ENCODE measurements at places on chromosomes 1 and 21. TPM values are rescaled to one million over a fixed set of nuclear protein-coding genes. Genes with fewer than 3 reads are reported as not detected.

- 0 out of 2 replicates have a peak, but pooled peaks cover 5% of the 10 kb centered on the region for H3K36me3 ChIP-seq
- H3K27me3 ChIP-seq, result no peaks in the 10 kb centered on the region
- H3K4me1 ChIP-seq, result no peaks in the 10 kb centered on the region
- no peak for DNase-seq
- H3K27ac ChIP-seq, result no peak overlapping the region
These were observed 156.2 kb downstream of the RHOU start for GRCh38 chr1:228891272-228892034.

GLIS1 gene
- 0.18 TPM for total RNA-seq

- no peaks in the 10 kb centered on the region for H3K4me1 ChIP-seq
- H3K27me3 ChIP-seq, result no peaks in the 10 kb centered on the region
- H3K36me3 ChIP-seq, result no peaks in the 10 kb centered on the region
- no peak overlapping the region for H3K4me3 ChIP-seq
These were observed 143.0 kb downstream of the FMN2 start for GRCh38 chr1:240234485-240235210.

- peaks cover 19% of the 10 kb centered on the region for H3K36me3 ChIP-seq
- no peaks in the 10 kb centered on the region for H3K27me3 ChIP-seq
- H3K4me1 ChIP-seq, result no peaks in the 10 kb centered on the region
These were observed 26.9 kb upstream of the SH3D21 start for GRCh38 chr1:36279110-36279788.

DNA sequence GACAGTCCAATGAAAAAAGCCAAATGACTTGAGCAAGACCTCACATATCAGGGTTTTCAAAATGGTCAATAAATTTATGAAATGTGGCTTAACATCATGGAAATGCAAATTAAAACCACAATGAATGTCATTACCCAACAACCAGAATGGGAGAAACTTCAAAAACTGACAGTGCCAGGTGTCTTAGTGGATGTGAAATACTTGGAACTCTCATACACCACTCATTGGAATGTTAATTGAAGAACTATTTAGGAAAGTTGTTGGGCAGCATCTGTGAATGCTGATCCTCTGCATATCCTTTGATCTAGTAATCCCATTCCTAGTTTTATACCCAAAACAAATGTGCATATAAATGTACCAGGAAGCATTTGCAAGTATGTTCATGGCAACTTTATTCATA is 19.2 kb upstream of the BACH1 start:
- H3K27ac ChIP-seq, result no peak overlapping the region
- no peaks in the 10 kb centered on the region for H3K27me3 ChIP-seq
- H3K4me3 ChIP-seq, result no peak overlapping the region
- H3K36me3 ChIP-seq, result no peaks in the 10 kb centered on the region

DNA sequence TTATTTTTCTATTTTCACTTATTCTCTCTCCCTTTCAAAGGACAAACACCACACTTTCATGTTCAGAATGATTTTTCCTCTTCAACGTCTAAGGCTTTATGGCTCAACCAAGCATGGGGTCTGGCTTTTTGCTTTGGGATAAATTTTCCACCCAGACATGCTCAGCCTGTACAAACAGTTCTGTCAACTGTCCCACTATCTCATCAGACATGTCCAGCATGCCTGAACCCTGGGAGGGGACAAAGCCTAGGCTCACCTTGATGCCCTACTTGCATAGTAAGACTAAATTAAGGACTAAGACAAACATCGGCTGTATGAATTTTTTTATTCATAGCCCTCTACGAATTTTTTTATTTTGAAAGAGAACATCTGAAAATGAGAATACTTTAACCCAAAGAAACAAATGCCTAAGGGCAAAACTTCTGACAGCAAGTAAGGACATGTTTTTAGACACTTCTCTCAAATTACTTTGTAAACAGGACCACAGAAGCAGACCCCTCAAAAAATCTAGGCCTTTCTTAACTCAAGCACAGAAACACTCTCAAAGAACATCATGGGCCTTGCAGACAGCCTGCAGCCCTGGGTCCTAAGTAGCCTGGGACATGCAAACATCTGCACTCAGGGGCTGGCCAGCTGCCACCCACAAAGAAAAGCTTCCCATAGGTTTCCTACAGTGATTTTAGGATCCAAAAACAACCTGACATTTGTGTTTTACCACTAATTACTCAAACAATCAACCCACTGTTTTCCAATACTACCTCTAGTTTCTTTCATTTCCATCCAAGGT is 72.3 kb upstream of the PALMD start:
- DNase-seq, result no peak
- H3K27me3 ChIP-seq, result no peaks in the 10 kb centered on the region
- H3K36me3 ChIP-seq, result no peaks in the 10 kb centered on the region
- H3K4me1 ChIP-seq, result peaks cover 4% of the 10 kb centered on the region
- no peak overlapping the region for H3K4me3 ChIP-seq

GRCh38 chr21:37039411-37040075 is 33.0 kb downstream of the RIPPLY3 start:
- H3K36me3 ChIP-seq, result no peaks in the 10 kb centered on the region
- H3K27ac ChIP-seq, result no peak overlapping the region
- peaks cover 15% of the 10 kb centered on the region for H3K4me1 ChIP-seq
- no peak overlapping the region for H3K4me3 ChIP-seq

- DNase-seq, result no peak
- no peak overlapping the region for H3K4me3 ChIP-seq
- peaks cover 25% of the 10 kb centered on the region for H3K27me3 ChIP-seq
- no peak overlapping the region for H3K27ac ChIP-seq
These were observed 130.1 kb downstream of the TLR5 start for GRCh38 chr1:223012938-223013337.

CFHR1 gene
- total RNA-seq, result 0.16 TPM

GRCh38 chr1:203178083-203178482 is 2.5 kb upstream of the MYBPH start:
- no peak overlapping the region for H3K27ac ChIP-seq
- DNase-seq, result no peak
- no peaks in the 10 kb centered on the region for H3K36me3 ChIP-seq
- no peak overlapping the region for H3K4me3 ChIP-seq

GRCh38 chr1:162011337-162012012 is 12.2 kb downstream of the OLFML2B start:
- no peaks in the 10 kb centered on the region for H3K27me3 ChIP-seq
- no peak overlapping the region for H3K27ac ChIP-seq
- H3K4me1 ChIP-seq, result peaks cover 40% of the 10 kb centered on the region
- peaks cover 8% of the 10 kb centered on the region for H3K36me3 ChIP-seq

DNA sequence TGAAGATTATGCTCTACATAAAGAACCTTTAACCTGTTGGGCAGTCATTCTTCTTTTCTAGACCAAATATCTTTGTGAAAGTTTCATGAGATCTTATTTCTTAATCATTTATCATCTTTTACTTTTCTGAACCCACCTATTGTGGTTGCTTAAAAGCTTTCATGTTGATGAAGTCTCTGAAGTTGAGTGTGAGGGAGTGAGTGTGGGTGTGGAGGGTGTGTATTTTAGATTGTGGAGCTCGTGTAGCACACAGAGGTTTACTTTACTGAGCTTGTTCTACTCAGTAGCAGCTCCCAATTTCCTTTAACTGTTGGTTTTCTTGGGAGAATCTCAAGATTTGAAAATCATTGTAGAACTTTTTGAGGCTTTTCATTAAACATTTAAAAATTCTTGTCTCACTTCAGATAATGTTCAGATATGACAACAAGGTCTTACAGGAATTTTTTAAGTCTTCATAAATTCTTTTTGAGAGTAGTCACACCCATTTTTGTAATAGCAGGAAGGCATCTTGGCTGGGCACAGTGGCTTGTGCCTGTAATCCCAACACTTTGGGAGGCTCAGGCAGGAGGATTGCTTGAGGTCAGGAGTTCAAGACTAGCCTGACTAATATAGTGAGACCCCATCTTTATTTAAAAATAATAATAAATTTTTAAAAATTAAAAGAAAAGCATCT is 17.0 kb downstream of the SRRM1 start:
- no peaks in the 10 kb centered on the region for H3K4me1 ChIP-seq
- H3K27ac ChIP-seq, result no peak overlapping the region
- peaks cover 84% of the 10 kb centered on the region for H3K36me3 ChIP-seq
- no peak overlapping the region for H3K4me3 ChIP-seq
- no peaks in the 10 kb centered on the region for H3K27me3 ChIP-seq
- DNase-seq, result no peak

- peaks cover 25% of the 10 kb centered on the region for H3K36me3 ChIP-seq
- peaks cover 18% of the 10 kb centered on the region for H3K4me1 ChIP-seq
- peaks cover 6% of the 10 kb centered on the region for H3K27me3 ChIP-seq
- no peak overlapping the region for H3K27ac ChIP-seq
- no peak for DNase-seq
- H3K4me3 ChIP-seq, result no peak overlapping the region
These were observed 115.7 kb downstream of the GRIK3 start for GRCh38 chr1:36918604-36919003.

DNA sequence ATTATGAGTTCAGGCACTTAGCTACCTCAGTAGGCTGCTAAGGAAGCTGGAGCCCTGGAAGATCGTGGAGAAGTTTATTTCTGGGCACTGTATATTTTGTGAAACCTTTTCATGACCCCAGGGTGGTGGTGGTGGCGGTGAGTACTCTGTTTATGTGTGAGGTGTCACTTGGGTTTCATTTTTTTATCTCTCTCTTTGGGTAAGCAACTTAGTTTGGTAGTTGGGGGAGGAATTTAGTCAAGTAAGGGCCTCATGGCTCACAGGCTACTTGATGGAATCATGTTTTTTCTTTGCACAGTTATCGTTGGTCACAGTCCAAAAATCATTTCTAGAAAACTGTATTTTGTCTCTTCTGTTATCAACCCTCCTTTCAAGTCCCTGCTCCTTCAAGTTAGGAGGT is 33.9 kb downstream of the C1orf141 start:
- H3K27me3 ChIP-seq, result no peaks in the 10 kb centered on the region
- no peak overlapping the region for H3K27ac ChIP-seq
- DNase-seq, result no peak
- peaks cover 15% of the 10 kb centered on the region for H3K4me1 ChIP-seq
- H3K4me3 ChIP-seq, result no peak overlapping the region

DNA sequence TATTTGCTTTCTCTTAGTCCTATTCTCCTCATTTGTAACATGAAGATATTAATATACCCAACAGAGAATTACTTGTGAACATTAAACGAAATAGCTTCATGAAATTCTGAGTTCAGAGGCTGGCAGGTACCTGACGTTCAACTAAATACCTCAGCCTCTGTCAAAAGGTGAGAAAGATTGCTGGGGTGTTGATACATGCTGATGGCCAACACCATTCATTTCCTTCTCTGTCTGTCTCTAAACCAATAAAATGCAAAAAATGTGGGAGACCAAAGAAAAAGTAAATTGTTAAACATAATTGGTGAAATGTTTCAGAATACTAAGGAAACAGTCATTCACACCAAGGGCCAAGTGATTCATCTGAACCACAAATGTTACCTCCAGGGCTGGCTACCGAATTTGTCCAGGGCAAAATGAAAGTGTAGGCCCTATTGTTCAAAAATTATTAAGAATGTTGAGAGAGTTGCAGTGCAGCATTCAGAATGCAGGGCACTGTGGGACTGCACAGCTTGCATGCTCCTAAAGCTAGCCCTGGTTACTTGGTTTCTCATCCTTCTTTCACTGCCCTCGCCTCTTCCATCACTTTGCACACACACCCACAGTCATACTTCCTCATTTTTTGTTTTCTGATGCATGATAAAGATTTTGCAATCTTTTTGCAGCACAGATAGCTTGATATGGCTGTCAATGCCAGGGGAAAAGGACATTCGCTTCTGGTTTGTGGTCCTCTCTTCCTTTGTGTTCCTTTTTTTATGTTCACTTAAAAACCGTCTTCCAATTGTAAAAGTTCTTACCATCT is 414.3 kb upstream of the NR5A2 start:
- no peak overlapping the region for H3K4me3 ChIP-seq
- H3K36me3 ChIP-seq, result no peaks in the 10 kb centered on the region
- no peaks in the 10 kb centered on the region for H3K4me1 ChIP-seq
- no peaks in the 10 kb centered on the region for H3K27me3 ChIP-seq
- no peak overlapping the region for H3K27ac ChIP-seq
- no peak for DNase-seq

CNST gene
- 17.5 TPM for total RNA-seq

All from WTC11 (cell line).